ENCODE measurements at places on chromosomes 11 and 22.

GRCh38 chr11:105100206-105100605 lies 39.4 kb downstream of the CARD18 start:
- no peak for DNase-seq

GRCh38 chr11:40227730-40228129 lies 1231.7 kb downstream of the LRRC4C start:
- no peak for DNase-seq

GRCh38 chr11:61147791-61148620 lies 13.2 kb downstream of the VPS37C start:
- no peak for DNase-seq

DNA sequence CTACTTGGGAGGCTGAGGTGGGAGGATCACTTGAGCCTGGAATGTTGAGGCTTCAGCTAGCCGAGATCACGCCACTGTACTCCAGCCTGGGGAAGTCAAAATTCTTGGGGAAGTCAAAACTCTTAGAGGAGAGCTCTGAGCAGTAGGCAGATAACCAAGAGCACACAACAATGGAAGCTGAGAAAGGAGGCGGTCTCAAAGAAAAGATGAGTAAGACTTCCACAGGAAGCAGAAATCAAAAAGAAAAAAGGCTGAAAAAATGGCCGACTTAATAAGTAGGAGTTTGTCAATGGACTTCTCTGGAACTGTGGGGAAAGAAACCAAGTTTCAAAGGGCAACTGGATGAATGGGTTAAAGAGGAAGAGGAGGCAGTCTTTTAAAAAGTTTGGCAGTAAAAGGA lies 32.1 kb downstream of the RAB30 start:
- DNase-seq: no peak

- no peak for DNase-seq
Measured at GRCh38 chr22:34579519-34579918, 486.4 kb upstream of the ISX start.

- no peak for DNase-seq
Measured at GRCh38 chr11:74397501-74398243, 561 bp downstream of the PGM2L1 start.

GRCh38 chr11:120710354-120711131 lies 199.0 kb downstream of the GRIK4 start:
- no peak for DNase-seq

GRCh38 chr22:49420651-49421050 lies 407.0 kb downstream of the BRD1 start:
- no peak for DNase-seq

DNA sequence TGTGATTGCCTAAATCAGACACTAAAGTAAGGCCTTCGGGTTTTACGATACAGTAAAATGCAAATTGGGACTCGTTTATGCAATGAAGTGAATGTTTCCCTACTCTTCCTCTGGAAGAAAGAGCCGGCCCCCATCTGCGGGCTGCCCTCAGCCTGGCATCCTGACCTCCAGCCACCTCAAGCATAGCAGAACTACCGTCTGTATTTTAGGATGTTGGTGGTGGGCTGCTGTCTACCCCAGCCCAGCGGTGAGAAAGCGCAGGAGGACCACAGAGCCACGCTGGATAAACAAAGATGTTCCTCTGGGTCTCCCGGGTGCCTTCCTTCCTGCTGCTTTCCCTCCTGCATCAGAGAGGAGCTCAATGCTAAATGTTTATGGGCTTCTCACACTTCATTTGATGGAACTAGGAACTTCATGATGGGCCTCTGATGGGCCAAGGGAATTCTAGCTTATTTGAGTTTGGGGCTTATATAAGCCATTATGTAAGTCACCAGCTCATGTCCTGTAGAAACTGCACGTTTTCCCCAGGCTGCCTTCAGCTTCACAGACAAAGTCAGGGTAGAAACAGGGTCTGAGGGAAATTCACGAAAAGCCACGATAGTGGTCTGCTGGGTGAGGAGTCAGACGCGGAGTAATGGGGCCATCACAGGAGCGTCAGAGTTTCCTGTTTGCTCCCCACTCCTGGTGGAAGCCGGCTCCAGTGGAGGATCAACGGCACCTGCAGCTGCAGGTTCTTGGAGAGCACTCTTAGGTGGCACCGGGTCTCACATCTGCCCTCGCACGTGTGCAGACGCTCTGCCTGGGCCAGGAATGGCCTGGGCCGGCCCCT lies 287.4 kb downstream of the BRD1 start:
- no peak for DNase-seq

DNA sequence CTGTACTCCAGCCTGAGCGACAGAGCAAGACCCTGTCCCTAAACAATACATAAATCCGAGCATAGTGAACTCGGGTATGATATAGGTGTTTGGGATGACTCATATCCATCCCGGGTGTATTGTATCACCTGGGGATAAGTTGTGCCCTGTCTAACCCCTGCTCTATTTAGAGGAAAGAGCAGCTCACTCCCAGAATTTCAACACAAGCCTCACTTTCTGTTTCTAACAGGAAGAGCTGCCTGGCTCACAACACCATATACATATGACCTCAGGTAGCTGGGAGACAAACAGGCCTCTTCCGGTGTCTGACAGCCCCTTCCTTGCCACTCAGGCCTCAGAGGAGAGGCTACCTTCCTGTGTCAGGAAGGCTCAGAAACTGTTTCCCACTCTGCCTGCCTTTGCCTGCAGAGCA lies 9.9 kb upstream of the MICALL1 start:
- DNase-seq: no peak

DNA sequence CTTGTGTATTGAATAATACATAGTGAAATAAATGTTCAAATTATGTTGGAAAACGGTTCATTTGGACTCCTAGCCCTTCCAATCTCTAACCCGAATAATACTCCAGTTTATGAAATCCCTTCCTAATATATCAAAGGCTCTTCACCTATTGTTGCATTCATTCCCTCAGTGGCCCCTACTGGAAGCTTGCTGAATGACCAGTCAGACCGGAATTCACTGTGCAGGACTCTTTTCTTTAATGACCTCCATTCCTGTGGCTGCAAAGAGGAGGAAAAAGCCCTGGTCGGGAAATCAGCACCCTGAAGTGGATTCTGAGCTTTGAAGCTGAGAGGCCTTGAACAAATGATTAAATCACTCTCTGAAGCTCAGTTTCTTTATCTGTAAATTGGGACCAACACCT lies 19.1 kb upstream of the RCN1 start:
- no peak for DNase-seq

DNA sequence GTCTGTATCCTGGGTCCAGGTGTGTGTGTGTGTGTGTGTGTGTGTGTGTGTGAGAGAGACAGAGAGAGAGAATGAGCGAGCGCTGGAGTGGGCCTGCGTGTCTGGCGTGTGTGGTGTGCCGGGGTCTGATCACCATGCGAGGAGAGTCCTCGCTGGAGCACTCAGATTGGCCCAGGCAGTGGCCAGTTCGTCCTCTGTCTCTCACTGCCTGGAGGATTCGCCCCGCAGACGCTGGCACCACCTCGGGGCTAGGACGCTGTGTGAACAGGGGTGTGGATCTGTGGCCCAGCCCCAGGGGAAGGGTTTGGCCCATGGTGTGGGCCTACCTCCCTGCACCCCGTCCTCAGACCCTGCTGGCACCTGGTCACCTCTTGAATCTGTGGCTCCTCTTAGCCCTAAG lies 11.6 kb upstream of the CACNA1I start:
- DNase-seq: no peak

DNA sequence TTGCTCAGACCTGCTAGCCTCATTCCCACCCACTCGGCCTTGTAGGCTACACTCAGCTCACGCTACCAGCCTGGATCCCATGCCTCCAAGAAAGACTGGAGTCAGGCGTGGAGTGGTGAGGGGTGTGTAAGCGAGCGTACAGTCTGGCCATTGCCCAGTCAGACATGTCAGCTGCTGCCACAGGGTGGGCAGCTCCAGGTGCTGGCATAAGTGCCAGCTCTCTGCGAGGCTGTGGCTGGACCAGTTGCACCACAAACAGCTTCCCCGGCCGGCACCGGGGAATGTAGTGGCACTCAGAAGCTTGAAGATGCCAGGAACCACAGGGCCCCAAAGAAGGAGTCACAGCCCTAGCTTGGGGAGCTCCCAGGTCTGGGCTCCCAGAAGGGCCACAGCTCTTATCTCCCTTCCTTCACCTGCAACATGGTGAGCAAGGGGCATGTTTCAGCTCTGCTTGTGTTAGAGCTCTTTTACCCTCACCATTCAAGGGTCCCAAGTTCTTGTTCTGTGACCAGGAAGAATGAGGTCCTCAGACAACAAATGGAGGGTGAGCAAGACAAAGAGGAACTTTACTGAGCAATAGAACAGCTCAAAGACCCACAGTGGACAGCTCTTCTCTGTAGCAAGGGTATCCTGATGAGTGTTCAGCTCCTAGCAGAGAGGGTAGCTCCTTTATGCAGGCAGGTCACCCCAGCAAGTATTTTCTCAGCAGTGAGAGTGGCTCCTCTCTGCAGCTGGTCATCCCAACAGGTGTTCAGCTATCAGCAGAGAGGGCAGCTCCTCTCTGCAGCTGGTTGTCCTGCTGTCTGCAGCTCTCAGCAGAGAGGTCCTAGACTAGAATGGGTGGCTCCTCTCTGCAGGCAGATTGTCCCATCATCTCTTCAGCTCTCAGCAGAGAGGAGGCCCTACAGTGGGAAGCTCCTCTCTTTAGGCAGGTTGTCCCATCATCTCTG lies 6.0 kb downstream of the SBF2 start:
- DNase-seq: no peak

GRCh38 chr11:112554586-112554985 lies 293.9 kb upstream of the PLET1 start:
- no peak for DNase-seq

GRCh38 chr11:116733043-116733755 lies 39.6 kb downstream of the BUD13 start:
- no peak for DNase-seq

DNA sequence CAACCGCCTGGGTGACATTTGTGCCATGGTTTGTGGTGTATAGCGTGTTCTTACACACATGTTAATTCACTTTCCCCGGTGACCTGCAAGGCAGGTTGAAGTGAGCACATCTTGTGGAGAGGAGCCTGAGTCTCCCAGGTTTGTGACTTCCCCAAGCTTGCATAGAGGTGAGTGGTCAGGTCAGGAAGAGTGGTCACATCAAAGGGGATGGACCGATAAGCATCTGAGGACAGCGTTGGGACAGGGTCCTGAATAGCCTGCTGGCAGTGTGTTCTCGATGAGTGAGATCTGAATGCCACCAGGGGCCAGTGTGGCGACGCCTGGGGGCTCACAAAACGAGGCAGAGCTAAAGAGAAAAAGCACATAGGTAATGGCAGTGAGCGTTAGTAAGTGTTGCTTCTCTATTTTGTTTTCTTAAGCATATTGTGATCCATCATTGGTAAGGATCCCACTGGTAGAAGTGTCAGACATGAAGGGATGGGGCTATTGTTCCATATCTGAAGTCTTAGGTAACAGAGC lies 154.6 kb downstream of the GRIK4 start:
- no peak for DNase-seq

GRCh38 chr11:66957971-66958231 lies 282 bp downstream of the PC start:
- no peak for DNase-seq

- no peak for DNase-seq
Measured at GRCh38 chr22:19879643-19879991, 24.9 kb upstream of the GNB1L start.

GRCh38 chr11:47264119-47264518 lies 5.8 kb upstream of the MADD start:
- no peak for DNase-seq

GRCh38 chr11:115314330-115314920 lies 189.8 kb downstream of the CADM1 start:
- DNase-seq: no peak

DNA sequence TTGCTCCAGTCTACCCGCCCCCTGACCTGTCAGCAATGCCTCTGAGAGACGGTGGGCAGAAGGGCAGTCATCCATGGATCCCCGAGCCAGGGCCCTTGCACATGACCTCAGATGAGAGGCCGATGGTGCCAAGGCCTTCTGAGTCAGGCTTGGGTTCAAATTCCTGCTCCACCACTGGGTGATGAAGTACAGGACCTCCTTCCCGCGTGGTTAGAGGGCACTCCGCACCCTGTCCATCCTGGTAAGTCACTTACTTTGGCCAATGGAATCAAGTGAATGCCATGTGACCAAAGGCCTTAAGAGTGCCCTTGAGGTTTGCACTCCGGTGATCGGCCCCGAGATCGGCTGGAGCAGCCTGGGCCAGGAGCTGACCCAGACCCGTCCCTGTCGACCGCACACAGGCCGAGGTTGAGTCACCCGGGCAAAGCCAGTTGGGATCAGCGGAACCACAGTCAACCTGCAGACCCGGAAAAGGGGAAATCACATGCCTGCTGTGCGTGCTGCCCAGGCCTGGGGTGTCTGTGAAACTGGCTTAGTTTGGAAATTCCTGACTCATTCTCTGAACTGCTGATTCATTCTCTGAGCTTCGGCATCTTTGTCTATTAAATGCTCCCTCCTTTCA lies 48.9 kb downstream of the RTL6 start:
- no peak for DNase-seq
